SJSA1 (cell line): ENCODE measurements at places on chromosomes 4 and X.

GRCh38 chr4:156781852-156782251, 189.7 kb downstream of the PDGFC start:
- DNase-seq = no peak

- DNase-seq = no peak
These were observed 103.2 kb downstream of the ANXA3 start for GRCh38 chr4:78654807-78655206.

GRCh38 chr4:41418444-41418843, 119.5 kb upstream of the LIMCH1 start:
- DNase-seq = no peak

- no peak for DNase-seq
These were observed 140.5 kb upstream of the RAPGEF2 start for GRCh38 chr4:158962393-158962792.

- DNase-seq = no peak
These were observed 181.4 kb downstream of the AMELX start for GRCh38 chrX:11474576-11474975.

GRCh38 chrX:25337841-25338240, 322.1 kb upstream of the ARX start:
- DNase-seq = no peak

- no peak for DNase-seq
These were observed 32.8 kb upstream of the ADAD1 start for GRCh38 chr4:122346036-122346435.

DNA sequence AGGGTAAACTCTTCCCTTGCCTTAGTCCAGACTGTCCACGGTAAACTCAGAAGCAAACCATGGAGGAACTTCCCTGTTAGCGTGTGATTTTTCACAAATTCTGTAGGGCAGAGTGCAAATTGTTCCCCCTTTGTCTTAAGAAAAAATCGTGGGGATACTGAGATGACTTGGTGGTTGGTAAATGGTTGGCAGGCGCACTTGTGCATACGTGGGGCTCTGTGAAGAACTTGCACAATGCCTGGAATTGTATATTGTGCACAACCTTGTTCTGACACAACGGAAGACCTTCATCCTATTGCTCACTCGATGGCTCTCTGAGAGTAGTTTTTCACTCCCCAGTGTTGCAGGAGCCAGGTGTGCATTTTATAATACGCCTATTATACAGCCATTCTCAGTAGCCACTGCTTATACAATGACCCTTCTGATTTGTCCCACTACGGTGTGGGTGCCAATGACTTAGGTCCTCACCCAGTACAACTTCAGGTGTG, 150.0 kb downstream of the SPRY1 start:
- DNase-seq = no peak

DNA sequence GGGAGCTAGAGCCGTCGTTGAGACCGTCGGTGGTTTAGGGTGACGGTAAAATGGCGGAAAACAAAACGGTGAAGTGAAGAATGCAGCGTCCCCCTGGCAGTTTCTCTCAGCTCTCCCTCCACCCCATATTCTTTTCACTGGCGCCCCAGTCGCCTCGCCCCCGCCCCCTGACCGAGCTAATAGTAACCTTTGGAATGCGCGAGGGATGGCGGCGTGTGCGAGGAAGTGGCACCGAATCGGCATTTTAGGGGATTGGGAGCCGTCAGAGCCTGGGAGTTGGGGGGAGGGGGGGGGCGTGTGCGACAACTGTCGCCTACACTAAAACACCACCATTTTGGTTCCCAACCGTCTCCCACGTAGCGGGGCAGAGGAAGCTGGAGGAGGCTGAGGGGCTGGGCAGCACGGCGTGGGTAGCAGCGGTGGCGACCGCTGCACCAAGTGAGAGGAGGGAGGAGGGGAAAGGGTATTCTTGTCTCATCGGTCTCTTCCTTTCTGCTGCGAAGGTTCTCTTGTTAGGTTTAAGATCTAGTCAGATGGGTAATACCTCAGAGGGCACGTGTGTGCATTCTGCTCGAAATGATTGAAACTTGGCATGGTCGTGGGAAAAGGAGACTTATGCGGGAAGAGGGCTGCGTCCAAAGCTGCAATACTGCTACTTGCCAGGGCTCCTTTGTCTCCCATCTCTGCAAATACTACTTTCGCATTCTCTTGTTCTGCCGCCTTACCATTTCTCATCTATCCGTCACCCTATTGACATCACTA, 840 bp downstream of the ZNF711 start:
- peak; percentile 34 for DNase-seq

DNA sequence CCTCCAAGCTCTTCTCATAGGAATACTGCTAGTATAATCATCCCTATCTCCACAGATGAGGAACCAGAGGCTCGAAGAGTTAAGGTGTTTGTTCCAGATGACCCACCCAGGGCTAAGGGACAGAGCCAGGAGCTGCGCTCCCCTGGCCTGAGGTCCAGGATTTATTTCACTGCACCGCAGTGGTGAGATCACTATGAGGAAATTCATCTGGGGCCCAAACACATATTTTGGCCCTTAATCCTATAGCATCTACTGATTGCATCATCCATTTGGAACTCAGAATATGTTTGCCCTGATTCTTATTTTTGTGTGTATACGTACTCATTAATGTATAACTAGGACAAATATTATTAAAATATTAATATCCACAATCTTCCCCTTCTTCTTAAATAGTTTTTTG, 100.1 kb upstream of the RBPJ start:
- DNase-seq = no peak

DNA sequence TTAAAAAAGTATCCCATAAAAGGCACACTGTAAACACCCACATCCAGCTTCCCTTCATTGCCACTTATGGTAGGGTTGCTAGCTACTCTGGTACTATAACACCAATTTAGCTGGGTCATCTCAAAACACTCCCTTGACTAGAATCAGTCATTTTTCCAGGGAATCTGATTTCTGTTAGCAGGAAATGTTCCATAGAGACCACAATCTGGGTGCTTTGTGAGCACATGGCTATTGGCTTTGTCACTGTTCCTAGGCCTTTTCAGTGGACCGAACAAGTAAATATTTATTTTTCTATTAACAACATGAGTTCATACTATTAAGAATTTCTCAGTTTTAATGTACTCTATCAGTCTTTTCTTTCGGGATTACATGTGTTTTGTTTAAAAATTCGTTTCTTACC, 404.7 kb upstream of the GNPDA2 start:
- no peak for DNase-seq

- no peak for DNase-seq
These were observed 249.8 kb upstream of the AADAT start for GRCh38 chr4:170339522-170339921.

GRCh38 chr4:6383929-6384328, 88.5 kb downstream of the PPP2R2C start:
- DNase-seq = no peak

DNA sequence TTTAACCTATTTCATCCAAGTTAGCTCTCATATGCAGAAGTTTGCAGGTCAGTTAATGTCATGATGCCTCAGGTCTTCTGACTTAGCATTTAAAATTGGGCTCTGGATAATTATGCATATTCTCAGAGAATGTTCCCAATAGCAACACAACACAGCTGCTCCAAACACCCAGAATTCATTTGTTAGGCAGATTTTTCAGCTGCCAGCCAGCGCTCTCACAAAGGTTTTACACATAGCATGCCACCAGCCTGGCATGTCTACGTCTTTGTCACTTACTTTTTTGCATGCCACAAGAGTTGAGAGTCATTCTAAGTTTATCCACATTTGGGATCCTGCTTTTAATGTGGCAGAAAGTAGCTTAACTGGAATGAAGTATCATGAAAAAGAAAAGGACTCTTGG, 84.8 kb downstream of the LIMCH1 start:
- no peak for DNase-seq

DNA sequence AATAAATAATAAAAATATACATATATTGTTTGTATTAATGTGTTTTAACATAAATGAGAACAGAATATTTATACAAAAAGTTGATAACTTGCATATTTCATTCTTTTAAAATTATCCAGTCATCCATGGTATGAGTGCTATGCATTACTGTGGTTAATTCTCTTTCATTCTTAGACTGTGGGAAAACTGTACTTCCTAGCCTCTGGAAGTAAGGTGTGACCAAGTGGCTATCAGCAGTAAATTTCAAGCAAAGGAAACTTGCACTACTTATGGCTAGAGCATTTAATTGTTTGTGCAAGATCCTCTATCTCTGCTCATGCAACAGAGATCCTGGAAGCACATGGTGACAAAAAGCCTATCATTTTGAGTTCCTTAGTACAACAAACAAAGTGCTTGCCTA, 1054.5 kb upstream of the PABPC4L start:
- DNase-seq = peak; percentile 15

GRCh38 chr4:6969826-6970800, 60.5 kb downstream of the TBC1D14 start:
- DNase-seq = no peak
